ENCODE measurements at places on chromosomes 11 and 22. TPM values are rescaled to one million over a fixed set of nuclear protein-coding genes. Genes with fewer than 3 reads are reported as not detected.
A peak's percentile ranks its signal among the peaks of the same experiment; 100 is the strongest.

Gene KCNA4
- not detected for total RNA-seq

Gene ASCC2
- total RNA-seq, result 54.9 TPM

Gene HINFP
- 31.7 TPM for total RNA-seq

Gene MS4A15
- total RNA-seq, result not detected

Gene OR4X1
- not detected for total RNA-seq

Gene C11orf87
- total RNA-seq, result not detected

Gene PHLDA2
- 33.7 TPM for total RNA-seq

Gene RIMBP3B
- total RNA-seq, result 0.87 TPM

Gene SNX32
- 2.1 TPM for total RNA-seq

- peaks cover 29% of the 10 kb centered on the region for H3K27me3 ChIP-seq
- no peaks in the 10 kb centered on the region for H3K4me1 ChIP-seq
- no peak for DNase-seq
- no peak overlapping the region for H3K27ac ChIP-seq
- H3K36me3 ChIP-seq, result no peaks in the 10 kb centered on the region
These were observed 6.5 kb downstream of the NNMT start for GRCh38 chr11:114302663-114303062.

GRCh38 chr11:64650923-64651523 is 60.0 kb downstream of the SLC22A12 start:
- no peak for DNase-seq
- H3K27me3 ChIP-seq, result no peaks in the 10 kb centered on the region
- H3K4me3 ChIP-seq, result no peak overlapping the region
- H3K36me3 ChIP-seq, result no peaks in the 10 kb centered on the region
- H3K27ac ChIP-seq, result no peak overlapping the region

- DNase-seq, result no peak
- H3K36me3 ChIP-seq, result peaks cover 7% of the 10 kb centered on the region
- no peaks in the 10 kb centered on the region for H3K27me3 ChIP-seq
- H3K27ac ChIP-seq, result peak overlapping the region; percentile 82
- H3K4me3 ChIP-seq, result peak overlapping the region; percentile 63
- H3K4me1 ChIP-seq, result peaks cover 15% of the 10 kb centered on the region
These were observed 34.3 kb upstream of the MYRF start for GRCh38 chr11:61718046-61718531.

- no peak overlapping the region for H3K4me3 ChIP-seq
- no peak overlapping the region for H3K27ac ChIP-seq
- no peaks in the 10 kb centered on the region for H3K4me1 ChIP-seq
- peaks cover 66% of the 10 kb centered on the region for H3K27me3 ChIP-seq
These were observed 34.0 kb downstream of the FLI1 start for GRCh38 chr11:128727796-128728431.

DNA sequence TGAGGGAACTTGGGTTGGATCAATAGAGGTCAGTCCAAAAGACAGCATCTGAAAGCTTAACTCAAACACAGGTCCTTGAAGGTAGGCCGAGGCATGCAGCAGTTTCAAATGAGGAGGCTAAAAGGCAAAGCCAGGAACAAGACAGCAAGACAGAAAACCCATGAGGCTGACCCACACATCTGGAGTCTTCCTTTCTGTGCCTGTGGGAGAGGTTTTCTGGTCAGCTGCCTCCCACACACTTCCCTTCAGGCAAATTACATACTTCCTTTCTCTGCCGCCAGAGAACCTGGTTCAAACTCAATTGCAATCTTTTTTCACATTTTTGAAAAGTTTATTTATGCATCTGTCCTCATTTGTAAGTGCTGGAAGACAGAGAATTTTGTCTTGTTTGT is 29.8 kb upstream of the CRTAM start:
- DNase-seq, result peak; percentile 90
- H3K27ac ChIP-seq, result peak overlapping the region; percentile 82
- H3K27me3 ChIP-seq, result no peaks in the 10 kb centered on the region
- H3K36me3 ChIP-seq, result no peaks in the 10 kb centered on the region
- peaks cover 68% of the 10 kb centered on the region for H3K4me1 ChIP-seq

DNA sequence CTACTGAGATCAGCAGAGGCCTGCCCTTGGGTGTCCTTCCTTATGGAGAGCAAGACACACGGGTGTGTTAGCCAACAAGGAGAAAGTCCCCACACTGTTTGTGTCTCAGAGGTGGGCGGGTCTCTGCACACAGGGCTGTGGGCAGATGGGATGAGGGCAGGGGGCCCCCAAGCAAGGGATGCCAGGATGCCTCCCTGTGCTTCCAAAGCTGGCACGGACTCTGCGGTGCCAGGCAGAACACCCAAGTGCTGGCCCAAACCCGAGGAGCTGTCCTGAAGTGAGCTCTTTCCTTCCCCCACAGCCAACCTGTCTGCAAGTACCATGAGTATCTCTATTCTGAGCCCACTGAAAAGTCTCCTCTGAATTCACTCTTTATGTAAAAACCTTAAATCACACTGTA is 273.3 kb downstream of the CTTN start:
- H3K27ac ChIP-seq, result no peak overlapping the region
- no peak for DNase-seq
- H3K36me3 ChIP-seq, result no peaks in the 10 kb centered on the region
- no peak overlapping the region for H3K4me3 ChIP-seq
- peaks cover 14% of the 10 kb centered on the region for H3K4me1 ChIP-seq

GRCh38 chr11:13292970-13293369 is 15.4 kb downstream of the BMAL1 start:
- no peaks in the 10 kb centered on the region for H3K4me1 ChIP-seq
- no peak overlapping the region for H3K4me3 ChIP-seq
- H3K36me3 ChIP-seq, result no peaks in the 10 kb centered on the region
- DNase-seq, result no peak

DNA sequence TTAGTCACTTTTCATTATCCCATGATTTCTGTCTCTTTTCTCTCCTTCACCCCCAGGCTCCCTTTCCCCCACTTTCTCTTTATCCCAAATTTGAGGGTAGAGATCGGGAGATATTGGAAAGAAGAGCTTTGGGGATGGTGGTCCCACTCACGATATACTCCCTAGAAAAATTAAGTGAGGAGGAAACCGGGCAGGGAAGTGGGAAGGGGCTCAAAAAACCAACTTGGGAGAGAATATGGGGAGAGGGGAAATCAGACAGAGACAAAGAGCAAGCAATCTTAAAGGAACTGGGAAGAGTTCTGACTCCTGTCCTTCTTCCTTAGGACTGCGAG is 941 bp upstream of the DCHS1 start:
- DNase-seq, result no peak
- peak overlapping the region; percentile 51 for H3K4me3 ChIP-seq
- H3K36me3 ChIP-seq, result no peaks in the 10 kb centered on the region
- no peak overlapping the region for H3K27ac ChIP-seq
- H3K27me3 ChIP-seq, result no peaks in the 10 kb centered on the region
- H3K4me1 ChIP-seq, result no peaks in the 10 kb centered on the region

- peaks cover 8% of the 10 kb centered on the region for H3K4me1 ChIP-seq
- H3K27ac ChIP-seq, result no peak overlapping the region
- H3K27me3 ChIP-seq, result peaks cover 46% of the 10 kb centered on the region
- no peaks in the 10 kb centered on the region for H3K36me3 ChIP-seq
- no peak overlapping the region for H3K4me3 ChIP-seq
These were observed 155.6 kb downstream of the BRD1 start for GRCh38 chr22:49672014-49672516.

DNA sequence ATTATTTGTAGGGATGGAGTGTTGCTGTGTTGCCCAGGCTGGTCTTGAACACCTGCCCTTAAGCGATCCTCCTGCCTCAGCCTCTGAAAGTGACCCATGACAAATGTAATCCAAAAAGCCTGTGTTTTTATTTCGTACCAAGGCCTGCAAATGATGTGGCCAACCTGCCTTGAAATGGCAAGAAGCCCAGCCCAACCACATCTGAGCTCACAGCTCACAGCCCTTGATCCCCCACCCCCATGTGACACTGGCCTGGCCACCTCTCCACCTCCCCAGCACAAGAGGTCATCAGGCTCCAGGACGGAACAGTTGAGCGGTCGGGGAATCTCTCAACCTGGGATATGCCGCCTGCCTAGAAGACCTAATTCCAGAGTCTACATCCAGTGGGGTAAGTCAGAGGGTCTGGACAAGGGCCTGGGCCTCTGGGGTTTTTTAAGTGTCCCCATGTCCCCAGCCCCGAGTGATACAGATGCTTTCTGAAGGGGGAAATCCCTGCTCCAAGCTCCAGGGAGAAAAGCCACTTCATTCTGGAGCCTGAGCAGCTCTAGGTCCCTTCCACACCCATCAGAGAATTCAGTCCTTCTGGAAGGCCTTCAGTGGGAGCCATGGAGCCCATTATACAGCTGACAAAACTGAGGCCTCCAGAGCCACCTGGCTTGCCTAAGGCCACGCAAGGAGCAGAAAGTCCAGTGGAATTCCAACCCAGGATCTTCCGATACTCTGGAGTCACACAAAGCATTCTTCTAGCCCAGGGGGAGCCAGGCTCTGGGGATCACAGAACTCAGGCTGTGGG is 70.7 kb downstream of the MN1 start:
- DNase-seq, result no peak
- peaks cover 18% of the 10 kb centered on the region for H3K4me1 ChIP-seq
- no peaks in the 10 kb centered on the region for H3K27me3 ChIP-seq
- no peak overlapping the region for H3K27ac ChIP-seq

DNA sequence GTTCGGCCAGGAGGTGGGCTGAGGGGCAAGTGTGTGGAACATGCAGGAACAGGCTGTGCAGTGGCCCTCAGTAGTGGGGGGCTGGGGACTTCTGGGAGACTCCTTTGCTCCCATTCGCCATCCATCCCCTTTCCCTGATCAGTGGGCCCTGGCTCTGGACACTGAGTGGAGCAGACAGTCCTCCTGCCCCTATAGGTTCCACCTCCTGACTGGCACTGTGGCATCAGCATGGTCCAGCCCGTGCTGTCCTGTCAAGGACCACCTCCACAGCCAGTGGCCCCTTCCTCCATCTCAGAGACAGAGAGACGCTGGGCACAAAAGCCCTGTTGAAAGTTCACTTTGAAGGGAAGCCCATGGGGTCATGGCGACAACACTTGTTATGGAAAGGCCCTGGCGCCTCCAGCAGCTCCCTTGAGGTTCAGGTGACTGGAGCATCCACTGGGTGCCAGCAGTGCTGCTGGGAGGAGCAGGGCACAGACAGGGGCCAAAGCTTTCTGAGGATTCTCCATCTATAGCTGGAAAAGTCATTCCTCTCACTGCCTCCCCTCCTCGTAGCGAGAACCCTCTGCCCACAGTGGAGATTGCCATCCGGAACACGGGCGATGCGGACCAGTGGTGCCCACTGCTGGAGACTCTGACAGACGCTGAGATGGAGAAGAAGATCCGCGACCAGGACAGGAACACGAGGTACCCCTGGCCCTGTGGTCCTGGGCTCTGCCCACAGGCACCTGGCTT is 5.6 kb downstream of the DERL3 start:
- peaks cover 44% of the 10 kb centered on the region for H3K36me3 ChIP-seq
- H3K27ac ChIP-seq, result no peak overlapping the region
- DNase-seq, result no peak
- no peak overlapping the region for H3K4me3 ChIP-seq
- H3K27me3 ChIP-seq, result no peaks in the 10 kb centered on the region

- no peak for DNase-seq
- H3K36me3 ChIP-seq, result no peaks in the 10 kb centered on the region
- no peak overlapping the region for H3K4me3 ChIP-seq
- no peak overlapping the region for H3K27ac ChIP-seq
These were observed 45.0 kb downstream of the EIF3F start for GRCh38 chr11:8032122-8032521.

DNA sequence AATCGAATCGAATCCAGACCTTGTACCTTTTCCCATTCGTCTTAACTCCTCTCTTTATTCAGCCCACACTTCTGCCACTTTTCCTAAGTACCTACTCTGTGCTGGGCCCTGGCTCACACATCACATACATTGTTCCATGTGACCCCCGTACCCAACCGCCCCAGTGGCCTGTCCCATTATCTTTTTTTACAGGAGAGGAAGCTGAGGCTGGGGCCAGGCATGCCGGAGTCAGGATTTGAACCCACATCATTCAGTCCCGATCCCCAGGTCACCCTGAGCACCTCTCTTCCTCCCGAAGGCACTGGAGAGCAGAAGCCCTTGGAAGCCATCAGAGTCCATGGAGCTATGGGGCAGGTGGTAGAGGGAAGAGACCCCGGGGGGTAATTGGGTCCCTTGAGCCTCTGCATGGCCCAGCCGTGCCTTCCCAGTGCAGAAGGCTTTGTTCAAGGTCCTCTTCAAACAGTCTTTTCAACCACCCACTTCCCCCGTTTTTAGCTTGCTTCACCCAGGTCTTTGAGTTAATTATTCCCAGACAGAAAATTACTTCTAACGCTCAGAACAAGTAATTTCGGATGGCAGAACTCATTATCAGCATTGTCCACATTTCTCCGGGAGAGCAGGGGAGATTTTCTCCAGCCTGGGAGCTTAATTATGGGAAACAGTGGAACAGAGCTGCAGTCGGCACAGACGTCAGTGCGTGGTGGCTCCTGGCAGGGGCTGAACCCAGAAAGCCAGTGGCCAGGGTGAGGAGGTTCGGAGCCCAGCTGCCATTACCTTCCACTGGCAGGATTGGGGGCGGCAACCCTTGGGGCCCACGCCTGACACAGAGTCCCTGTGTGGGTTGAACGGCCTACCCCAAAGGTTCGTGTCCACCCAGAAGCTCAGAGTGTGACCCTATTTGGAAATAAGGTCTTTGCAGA is 82.4 kb upstream of the RTL6 start:
- H3K27ac ChIP-seq, result no peak overlapping the region
- H3K4me3 ChIP-seq, result no peak overlapping the region
- H3K4me1 ChIP-seq, result no peaks in the 10 kb centered on the region
- no peaks in the 10 kb centered on the region for H3K27me3 ChIP-seq

GRCh38 chr22:19473578-19473977 is 5.4 kb downstream of the UFD1 start:
- peaks cover 54% of the 10 kb centered on the region for H3K36me3 ChIP-seq
- H3K4me3 ChIP-seq, result no peak overlapping the region
- DNase-seq, result no peak
- no peak overlapping the region for H3K27ac ChIP-seq

DNA sequence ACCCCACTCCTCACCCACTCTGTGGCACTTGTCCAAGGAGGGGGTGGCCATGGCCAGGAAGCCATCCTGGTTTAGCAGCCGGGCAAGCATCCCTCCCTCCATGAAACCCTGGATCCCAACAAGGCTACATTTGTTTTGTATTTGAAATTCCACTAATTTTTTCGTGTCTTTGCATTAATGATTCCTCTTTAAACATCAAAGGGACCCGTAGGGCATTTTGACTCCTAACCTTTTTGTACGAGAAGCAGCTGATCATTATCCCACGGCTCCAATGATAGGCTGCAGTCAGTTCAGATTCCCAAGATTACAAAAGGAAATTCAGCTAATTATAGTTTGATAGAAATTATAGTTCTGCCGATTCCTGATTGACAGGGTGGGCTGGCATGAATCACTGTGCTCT is 10.7 kb downstream of the MYEOV start:
- H3K36me3 ChIP-seq, result peaks cover 50% of the 10 kb centered on the region
- no peak overlapping the region for H3K27ac ChIP-seq
- no peak for DNase-seq
- no peaks in the 10 kb centered on the region for H3K27me3 ChIP-seq

GRCh38 chr11:80944758-80945157 is 1503.9 kb upstream of the TENM4 start:
- H3K36me3 ChIP-seq, result no peaks in the 10 kb centered on the region
- no peaks in the 10 kb centered on the region for H3K27me3 ChIP-seq
- no peaks in the 10 kb centered on the region for H3K4me1 ChIP-seq
- no peak for DNase-seq
- no peak overlapping the region for H3K27ac ChIP-seq

Data from A673 (cell line).